ENCODE measurements at places on chromosomes 11 and 22.

GRCh38 chr11:6333095-6333494, 12.8 kb upstream of the CAVIN3 start:
- no peaks in the 10 kb centered on the region for H3K36me3 ChIP-seq
- no peaks in the 10 kb centered on the region for H3K27me3 ChIP-seq
- no peak overlapping the region for H3K4me3 ChIP-seq
- DNase-seq = no peak
- H3K27ac ChIP-seq = no peak overlapping the region
- peaks cover 17% of the 10 kb centered on the region for H3K4me1 ChIP-seq

DNA sequence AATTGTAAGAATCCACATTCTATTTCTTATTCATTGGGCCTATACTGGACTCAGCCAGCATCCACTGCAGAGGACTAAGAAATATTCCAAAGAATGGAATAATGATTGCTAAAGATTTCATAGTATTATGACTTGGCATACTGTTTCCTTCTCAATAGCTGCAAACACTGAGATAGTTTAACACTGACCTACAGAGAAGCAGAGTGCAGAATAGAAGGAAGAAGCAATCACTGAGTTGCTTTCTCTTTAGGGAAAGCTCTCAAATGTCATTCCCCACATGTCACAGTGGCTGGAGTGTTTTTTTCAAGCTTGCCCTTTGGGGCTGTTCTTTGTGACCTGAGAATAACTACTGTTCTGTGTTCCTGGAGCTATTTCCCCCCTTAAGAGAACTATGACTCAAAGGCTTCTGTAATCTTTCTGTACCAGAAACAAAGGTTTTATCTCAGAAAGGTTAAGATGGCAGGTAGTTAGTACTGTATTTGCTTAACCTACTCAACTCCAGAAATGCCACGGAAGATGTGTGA, 243.6 kb upstream of the LUZP2 start:
- no peaks in the 10 kb centered on the region for H3K27me3 ChIP-seq
- H3K27ac ChIP-seq = no peak overlapping the region
- no peak overlapping the region for H3K4me3 ChIP-seq

- no peak overlapping the region for H3K27ac ChIP-seq
- H3K27me3 ChIP-seq = no peaks in the 10 kb centered on the region
- H3K4me1 ChIP-seq = no peaks in the 10 kb centered on the region
These were observed 1024.3 kb downstream of the TBC1D22A start for GRCh38 chr22:47786650-47787290.

- no peaks in the 10 kb centered on the region for H3K36me3 ChIP-seq
- H3K27ac ChIP-seq = no peak overlapping the region
- peak; percentile 23 for DNase-seq
- H3K27me3 ChIP-seq = no peaks in the 10 kb centered on the region
These were observed 21.6 kb downstream of the LRRC55 start for GRCh38 chr11:57203359-57203758.
